ENCODE measurements at places on chromosomes 2 and 18.

GRCh38 chr2:199457147-199458008, at the start of gene SATB2:
Gene SATB2 (minus strand): TSS chr2:199457939. CDS start chr2:199456037, 1,902 bp downstream.
- DNase-seq: peak; percentile 66

DNA sequence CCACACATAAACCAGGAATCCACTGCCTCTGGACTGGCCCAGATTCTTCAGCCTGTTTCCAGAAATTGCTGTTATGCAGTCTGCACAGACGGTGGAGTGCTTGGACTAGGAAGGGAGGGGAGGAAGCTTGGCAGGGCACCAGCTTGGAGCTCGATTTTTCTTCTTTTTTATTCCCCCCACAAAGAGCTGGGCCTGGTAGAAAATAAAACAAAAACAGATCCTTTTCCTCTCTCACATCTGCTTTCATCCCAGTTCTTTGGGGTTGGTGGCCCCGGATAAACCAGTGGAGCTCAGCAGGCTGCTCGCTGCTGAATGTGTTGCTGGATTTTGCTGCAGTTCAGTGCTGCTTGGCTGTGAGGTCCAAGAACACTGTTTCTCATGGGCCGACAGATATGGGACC, 16.0 kb downstream of the LRRTM1 start:
- DNase-seq: no peak

DNA sequence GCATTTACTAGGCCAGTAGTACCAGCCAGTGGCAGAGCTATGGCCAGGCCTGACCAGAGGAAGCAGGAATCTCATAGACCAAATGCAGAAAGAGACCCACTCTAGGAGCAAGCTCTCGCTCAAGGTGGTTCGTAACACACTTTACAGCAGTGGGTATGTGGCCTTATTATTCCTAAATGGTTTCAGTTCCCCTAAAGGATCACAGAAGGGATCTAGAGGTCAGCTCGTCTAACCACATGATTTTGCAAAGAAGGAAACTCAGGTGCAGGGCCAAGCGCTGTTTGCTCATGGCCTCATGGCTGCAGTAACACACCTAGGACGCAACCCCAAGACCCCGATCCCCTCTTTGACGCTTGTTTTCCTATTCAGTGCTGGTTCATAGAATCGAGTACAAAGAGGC, 65.5 kb upstream of the ATG16L1 start:
- no peak for DNase-seq

- no peak for DNase-seq
Observed at GRCh38 chr2:83844490-83844889, 614.6 kb downstream of the SUCLG1 start.

DNA sequence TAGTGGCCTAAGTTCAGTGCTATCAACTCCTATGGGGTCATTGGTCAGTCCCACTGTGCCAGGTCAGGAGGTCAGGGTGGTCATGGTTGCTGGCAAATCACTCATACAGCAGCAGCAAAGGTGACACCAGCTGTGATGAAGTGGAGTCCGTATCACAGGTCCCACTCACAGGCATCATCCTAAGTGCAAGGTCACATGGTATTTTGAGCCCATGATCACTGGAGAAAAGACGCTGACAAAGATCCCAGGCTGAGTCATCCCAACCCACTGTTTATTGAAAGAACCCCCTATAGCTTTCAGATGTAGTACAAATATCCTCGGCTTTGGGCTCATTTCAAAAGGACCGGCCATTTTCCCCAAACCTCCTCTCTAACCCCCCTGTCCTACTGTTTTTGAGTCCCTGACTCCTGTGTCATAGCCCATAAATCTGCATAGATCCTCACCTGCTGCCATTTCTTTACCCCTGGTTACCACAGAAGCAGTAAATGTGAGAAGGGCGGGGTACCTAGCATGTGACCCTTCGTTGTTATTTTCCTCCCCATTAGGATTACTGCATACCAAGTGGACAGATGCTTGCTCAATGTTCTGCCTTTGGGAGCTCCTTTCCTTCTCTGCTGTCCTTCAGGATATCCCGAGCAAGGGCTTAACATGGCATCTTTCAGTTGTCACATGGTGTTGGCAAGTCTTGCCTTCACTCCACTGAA, 107.7 kb downstream of the COL6A3 start:
- DNase-seq: peak; percentile 83

- no peak for DNase-seq
Observed at GRCh38 chr2:172697296-172697695, 38.3 kb upstream of the RAPGEF4 start.

- no peak for DNase-seq
Observed at GRCh38 chr2:158637357-158637756, 157.8 kb upstream of the DAPL1 start.

GRCh38 chr2:65130664-65131175, 814 bp upstream of the RAB1A start:
- no peak for DNase-seq

GRCh38 chr2:50623244-50623643, 408.7 kb downstream of the NRXN1 start:
- no peak for DNase-seq

DNA sequence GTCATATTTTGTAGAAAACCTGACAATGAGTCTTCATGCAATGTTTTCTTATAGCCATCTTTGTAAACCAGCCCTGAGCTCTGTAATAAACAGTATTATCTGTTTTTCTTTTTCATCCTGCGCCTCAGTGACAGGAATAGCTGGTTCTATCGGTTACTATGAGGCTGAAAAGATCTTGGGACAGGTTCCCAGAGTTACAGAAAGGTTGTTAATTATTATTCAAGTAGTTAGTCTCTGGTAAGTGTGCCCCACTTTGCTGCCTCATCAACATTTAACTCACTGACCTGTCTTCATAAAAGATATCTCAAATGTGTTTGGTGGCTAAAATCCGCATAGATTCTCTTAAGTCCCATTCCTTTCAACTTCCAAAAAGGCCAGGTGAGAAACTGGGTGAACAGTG, 18.6 kb downstream of the ACAA2 start:
- no peak for DNase-seq

- no peak for DNase-seq
Observed at GRCh38 chr2:36733215-36733614, 36.7 kb downstream of the VIT start.

- peak; percentile 59 for DNase-seq
Observed at GRCh38 chr2:98444436-98445176, at the start of gene INPP4A. Gene INPP4A (plus strand): TSS chr2:98444858. CDS start chr2:98520049, 75,191 bp downstream.

- peak; percentile 54 for DNase-seq
Observed at GRCh38 chr2:9556121-9556743, 602 bp upstream of the ADAM17 start.

GRCh38 chr18:32763293-32763692, 9.5 kb downstream of the KLHL14 start:
- DNase-seq: no peak

DNA sequence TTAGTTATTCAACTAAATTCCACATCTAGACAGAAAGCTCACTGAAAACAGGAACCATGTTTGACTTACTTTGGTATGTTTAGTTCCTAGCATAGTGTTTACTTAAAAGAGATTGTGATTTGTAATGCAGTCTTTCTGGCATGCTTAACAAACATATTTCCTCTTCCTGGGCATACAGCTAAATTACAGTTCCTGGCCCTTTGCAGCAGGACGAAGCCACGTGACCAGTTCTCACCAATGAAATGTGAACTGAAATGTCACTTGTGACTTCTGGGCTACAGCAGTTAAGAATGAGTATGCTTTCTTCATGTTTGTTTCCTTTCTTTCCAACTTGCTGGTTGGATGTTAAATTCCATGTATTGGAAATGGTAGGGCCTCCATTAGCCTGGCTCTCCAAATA, 330.5 kb downstream of the FIGN start:
- DNase-seq: no peak

All from fibroblast of lung (primary cell).